ENCODE measurements at places on chromosomes 16 and 17.

DNA sequence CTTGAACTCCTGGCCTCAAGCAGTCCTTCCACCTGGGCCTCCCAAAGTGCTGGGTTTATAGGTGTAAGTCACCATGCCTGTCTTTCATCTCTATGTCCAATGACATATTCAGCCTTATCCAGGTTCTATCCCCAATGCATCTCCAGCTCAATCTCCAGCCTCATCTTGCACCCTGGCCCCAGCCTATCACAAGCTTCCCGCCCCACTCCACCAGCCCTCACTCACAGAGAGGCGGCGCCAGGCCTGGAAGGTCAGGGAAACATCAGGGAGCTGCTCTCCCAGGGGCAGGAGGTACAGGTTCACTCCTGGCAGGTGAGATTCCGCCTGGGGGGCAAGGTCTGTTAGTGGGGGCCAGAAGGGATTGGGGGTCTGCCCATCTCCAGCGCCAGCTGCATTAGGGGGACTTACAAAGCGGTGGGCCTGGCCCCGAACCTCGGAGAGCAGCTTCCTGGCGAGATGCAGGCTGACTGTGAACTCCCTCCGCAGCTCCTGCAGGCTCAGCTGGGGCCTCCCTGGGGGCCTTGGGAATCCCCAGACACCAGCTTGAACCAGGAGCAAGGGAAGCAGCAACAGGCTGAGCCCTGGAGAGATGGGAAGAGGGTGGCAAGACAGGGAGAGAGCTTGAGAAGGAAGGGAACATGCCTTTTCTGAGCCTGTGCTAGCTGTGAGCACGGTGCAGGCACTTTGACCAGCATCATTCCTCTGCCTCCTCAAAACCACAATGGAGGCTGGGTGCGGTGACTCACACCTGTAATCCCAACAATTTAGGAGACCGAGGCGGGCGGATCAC is 3.0 kb downstream of the IL27 start:
- DNase-seq = no peak

- DNase-seq = no peak
Observed at GRCh38 chr16:81654346-81654745, 124.7 kb upstream of the PLCG2 start.

DNA sequence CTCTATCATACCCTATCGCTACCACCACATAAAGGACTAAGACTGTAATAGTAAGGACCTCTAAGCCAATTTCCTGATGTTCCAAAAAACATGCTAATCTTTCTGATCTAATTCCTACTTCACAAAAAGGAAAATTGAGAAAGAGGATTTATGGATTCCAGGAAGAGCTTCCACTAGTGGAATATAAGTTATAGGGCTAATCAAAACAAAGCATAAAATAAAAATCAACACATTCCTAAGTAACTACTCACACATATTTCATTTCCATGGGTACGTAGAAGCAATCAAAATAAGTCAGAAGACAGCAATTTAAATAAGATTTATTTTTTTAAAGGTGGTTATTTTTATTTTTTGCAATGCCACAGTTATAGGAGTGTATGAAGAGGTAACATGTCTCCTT is 12.4 kb downstream of the CCDC43 start:
- DNase-seq = no peak

DNA sequence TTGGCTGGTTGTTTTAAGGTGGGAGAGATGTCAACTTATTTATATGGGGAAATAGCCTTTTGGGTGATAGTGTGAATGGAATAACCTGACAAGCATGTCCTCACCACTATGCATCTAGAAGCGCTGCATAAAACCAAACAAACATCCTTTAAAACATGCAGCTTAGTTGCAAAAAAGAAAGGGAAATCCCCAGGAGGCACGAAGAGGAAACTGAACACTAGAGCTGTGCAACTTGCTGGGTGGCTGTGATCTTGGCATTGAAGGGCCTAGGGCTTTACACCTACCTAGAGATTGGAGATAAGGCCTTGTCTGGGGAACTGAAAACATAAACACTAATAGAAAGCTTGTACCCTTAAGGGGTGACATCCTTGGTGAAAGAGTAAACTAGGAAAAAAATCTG is 7.3 kb downstream of the C16orf54 start:
- peak; percentile 41 for DNase-seq

GRCh38 chr17:3475251-3475685 is 529 bp upstream of the ASPA start:
- DNase-seq = no peak

GRCh38 chr16:30376461-30376902 is 1.9 kb downstream of the MYL11 start:
- no peak for DNase-seq

- peak; percentile 60 for DNase-seq
Observed at GRCh38 chr17:76353599-76354316, at the start of gene PRPSAP1. Gene PRPSAP1, minus strand, starts transcription at chr17:76353916. Its CDS starts 213 bp downstream, at chr17:76353703.

DNA sequence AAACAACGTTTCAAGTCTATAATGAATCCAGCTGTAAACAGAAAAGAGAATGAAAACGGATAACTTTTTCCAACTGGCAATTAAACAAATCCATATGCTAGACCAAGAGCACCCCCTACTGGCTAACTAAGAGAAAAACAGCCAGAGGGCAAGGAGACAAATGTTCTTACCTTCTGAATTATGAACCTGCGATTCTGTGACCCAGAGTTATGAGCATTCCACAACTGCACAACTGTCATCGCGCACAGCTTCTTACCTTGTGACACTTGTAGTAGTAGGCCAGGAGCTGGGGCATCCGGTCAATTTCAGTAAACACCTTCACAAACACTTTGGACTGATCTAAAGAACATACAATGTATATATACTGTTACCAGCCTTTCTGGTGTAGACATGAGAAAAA is 18.6 kb downstream of the COG7 start:
- DNase-seq = no peak

GRCh38 chr17:35944151-35944550 is 638 bp upstream of the LYZL6 start:
- no peak for DNase-seq

- no peak for DNase-seq
Observed at GRCh38 chr16:4684763-4685162, 8.6 kb upstream of the NUDT16L1 start.

DNA sequence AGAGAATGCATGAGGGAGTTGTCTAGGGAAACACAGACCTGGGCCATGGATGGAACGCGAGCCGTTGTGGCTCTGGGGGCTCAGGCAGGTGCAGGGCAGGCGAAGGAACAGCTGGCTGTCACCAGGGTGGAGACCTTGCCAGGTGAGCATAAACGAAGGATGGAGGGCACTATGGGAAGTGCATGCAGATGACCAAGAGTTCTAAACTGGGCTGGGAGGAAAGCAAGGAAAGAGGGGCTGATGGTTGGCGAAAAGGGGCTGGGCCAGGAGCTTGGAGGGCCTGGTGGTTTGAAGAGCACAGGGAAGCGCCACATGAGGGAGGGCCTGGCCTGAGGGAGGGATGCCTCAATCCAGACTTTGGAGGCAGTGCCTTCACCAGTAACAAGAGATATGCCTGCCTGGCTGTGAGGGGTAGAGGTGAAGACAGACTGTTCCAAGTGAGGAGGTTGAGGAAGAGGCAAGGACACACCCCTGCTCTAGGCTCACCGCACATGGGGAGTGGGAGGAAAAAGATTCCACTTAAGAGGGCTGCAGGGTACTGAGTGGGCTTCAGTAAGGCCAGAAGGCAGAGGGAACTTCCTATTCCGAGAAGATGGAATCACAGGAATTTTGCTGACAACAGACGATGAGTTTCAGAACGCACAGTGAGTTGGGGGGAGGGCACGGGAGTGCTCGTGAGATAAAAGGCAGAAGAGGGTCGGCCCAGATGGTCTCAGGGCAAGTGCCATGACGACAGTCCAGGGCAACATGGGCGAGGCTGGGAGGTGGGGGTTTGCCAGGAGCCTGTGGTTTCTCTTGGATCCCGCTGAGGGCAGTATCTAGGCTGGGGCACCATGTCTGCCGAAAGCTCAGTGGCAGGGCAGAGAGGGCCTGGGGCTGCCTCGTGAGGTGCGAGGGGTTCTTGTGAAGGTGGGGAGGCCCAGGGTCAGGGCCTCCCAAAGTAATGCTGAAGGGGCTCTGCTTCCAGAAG is 20.6 kb downstream of the B9D1 start:
- no peak for DNase-seq

GRCh38 chr17:78971756-78972506 is 7.8 kb downstream of the LGALS3BP start:
- DNase-seq = no peak

DNA sequence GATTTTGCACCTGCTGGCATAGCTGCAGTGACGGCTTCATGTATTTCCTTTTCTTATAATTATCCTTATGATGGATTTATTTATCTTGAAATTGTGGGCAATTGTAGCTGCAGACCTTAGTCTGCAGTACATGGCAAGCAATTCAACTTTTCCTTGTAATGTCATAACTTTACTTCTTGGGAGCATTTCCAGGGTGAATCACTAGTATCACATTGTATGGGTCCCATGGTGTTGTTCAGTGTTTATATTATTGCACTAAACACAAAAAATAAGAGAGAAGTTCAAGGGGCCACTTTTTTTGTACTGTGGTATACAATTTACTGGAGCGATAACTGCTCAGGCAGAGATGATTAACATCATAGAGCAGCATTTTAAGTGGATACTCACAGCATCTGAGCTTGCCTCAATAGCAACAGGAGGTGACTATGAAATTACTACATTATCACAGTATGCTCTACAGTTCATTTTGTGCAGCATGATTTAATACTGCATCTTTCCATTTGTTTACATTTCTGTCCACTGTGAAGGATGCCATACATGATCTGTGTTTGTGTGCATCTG is 169.5 kb downstream of the STX8 start:
- no peak for DNase-seq

DNA sequence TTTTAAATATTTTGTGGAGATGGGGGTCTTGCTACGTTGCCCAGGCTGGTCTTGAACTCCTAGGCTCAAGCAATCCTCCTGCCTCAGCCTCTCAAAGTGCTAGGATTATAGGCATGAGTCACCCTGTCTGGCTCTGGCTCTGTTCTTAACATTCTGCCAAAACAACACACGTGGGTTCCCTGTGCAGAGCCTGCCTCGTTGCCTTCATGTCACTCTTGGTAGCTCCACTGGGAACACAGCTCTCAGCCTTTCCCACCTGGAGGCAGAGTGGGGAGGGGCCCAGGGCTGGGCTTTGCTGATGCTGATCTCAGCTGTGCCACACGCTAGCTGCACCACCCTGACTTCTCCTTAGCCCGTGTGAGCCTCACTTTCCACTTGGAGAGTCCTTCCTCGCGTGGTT is 19.3 kb downstream of the CRISPLD2 start:
- no peak for DNase-seq

DNA sequence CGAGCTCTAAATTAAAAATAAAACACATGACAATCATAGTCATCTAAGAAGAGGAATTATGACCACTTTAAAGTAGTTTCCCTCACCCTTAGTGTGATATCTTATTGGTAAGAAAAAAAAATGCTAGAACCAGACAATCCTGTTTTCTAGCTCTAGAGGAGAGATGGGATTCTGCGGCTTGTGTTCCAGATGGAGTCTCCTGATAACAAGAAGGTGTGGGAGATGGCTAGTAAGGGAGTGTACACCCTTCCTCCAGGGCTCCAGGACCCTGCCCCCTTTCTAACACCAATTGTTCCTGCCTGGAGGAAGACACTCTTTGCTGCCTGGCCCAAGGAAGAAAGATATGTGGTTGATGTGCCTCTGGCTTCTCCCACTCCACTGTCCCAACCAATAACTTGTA is 68.8 kb upstream of the FBXO47 start:
- no peak for DNase-seq

GRCh38 chr17:7109461-7110322 is 4.9 kb downstream of the ASGR2 start:
- DNase-seq = no peak

GRCh38 chr17:60545465-60546191 is 19.6 kb upstream of the APPBP2 start:
- no peak for DNase-seq

DNA sequence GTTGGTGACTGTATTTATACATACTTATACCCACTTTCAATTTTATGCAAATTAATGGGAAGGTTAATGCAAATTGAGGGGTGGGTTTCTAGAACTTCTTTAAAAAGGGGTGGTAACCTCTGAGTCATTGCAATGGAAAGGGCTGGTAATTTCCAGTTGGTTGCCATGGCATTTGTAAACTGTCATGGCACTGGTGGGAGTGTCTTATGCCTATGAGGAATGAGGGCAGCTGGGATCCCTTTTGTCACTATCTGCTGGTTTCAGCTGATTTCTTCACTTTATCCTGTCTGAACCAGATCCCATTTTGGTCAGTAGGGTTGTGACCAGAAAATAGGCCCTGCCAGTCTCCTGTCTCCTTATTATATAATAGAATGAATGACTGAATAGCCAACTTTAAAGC is 1006.7 kb upstream of the GOT2 start:
- DNase-seq = no peak

DNA sequence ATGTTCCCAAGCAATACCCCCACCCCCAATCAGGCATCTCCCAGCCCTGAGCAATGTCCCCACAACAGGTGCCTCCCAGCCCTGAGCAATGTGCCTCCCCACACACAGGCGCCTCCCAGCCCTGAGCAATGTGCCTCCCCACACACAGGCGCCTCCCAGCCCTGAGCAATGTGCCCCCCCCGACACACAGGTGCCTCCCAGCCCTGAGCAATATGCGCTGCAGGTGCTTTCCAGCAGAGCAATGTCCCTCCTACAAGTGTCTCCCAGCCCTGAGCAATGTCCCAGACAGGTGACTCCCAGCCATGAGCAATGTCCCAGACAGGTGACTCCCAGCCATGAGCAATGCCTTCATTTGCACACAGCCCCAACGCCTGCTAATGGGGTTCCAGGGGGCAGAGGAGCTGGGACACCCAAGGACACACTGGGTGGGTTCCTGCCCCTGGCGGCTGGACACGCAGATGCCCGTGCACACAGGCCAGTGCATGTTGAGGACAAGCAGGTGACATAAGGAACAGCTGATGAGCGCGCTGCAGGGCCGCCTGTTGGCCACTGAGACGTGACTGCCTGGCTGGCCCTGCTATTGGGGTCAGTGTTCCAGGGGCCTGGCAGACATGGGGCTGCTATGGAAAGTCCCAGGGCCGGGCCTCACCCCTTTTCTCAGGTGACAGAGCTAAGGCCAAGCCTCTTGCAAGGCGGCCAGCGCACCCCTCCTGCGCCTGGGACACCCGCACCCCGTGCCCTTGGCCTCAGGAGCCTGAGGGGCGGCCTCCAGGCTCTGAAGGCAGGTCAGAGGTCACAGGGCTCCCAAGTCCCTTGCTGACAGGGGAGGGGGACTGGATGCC is 26.9 kb upstream of the PABPN1L start:
- DNase-seq = no peak

GRCh38 chr16:20956319-20956718 is 55.7 kb downstream of the LYRM1 start:
- DNase-seq = no peak

GRCh38 chr16:84947022-84947421 is 64.3 kb downstream of the ZDHHC7 start:
- no peak for DNase-seq

DNA sequence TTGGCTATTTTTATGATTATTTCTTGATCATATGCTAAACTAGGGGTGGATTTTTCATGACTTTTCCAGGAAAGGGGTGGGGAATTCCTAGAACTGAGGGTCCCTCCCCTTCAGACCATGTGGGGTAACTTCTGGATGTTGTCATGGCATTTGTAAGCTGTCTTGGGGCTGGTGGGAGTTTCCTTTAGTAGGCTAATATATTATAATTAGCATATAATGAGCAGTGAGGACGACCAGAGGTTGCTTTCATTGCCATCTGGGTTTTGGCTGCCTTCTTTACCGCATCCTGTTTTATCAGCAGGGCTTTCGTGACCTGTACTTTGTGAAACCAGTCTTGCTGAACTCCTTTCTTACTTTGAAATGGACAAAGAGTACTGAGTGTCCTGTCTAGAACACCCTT is 40.4 kb upstream of the ABCA5 start:
- no peak for DNase-seq
